ENCODE measurements at places on chromosomes 7 and 10. TPM values are rescaled to one million over a fixed set of nuclear protein-coding genes. Genes with fewer than 3 reads are reported as not detected.

- DNase-seq, result no peak
Measured at GRCh38 chr10:122780391-122780790, 65.3 kb downstream of the CUZD1 start.

Gene CLCN1
- polyA plus RNA-seq, result 2.6 TPM

GRCh38 chr7:2162959-2163358 is 69.8 kb downstream of the MAD1L1 start:
- no peak for DNase-seq

GRCh38 chr7:17227766-17228490 is 70.5 kb upstream of the AHR start:
- no peak for DNase-seq

Gene LAMB1
- polyA plus RNA-seq, result 406 TPM

DNA sequence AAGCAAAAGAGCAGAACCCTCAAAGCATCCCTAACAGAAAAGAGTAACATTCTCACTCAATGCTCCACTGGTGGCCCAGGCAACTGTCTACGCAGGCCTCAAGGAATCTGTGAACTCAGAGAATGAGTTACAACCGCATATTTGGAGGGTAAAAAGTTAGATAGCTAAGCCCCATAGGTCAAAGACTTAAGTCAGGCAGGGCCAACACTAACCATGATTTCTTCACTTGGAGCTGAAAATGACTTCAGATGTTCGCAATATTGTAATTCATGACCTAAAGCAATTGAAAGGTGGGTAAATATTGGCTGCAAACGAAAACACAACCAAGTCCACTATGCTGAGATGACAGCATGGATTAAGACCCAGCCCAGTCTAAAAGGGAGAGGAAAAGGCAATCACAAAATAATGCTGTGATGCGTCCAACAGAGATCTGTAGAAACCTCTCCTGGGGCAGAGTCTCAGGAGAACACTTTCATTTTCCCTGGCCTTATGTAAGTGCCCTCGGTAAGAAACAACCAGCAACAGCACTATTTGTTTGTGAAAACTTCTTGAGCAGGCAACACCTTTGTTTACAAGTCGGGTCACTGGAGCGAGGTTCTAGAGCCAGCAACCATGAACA is 176.5 kb downstream of the TNS3 start:
- DNase-seq, result no peak

Gene SH3PXD2A
- 72.7 TPM for polyA plus RNA-seq

DNA sequence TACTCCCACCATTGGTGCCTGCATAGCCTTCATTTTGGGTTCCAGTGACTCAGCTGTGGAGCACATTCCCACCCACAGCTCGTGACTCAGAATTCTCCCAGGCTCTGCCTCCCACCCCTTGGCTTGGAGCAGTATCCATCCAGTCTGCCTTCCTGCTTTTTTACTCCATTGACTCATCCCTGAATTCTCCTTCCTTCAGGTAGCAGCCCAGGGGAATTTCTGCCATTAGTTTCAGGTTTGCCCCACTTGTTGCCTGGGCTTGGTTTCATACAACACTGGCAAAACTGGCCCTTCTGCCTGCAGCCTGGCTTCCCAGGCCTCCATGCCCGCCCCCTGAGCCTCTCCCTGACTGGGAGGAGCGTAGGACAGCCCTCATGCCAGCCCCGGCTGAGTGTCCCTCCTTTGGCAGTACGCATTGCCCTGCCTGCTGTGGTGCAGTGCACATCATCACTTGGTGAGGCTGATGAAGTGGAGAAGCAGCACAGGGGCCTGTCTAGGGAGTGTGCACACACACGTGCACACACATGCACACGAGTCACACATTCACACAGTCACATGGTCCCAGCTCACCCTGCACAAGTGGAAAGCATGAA is 55.0 kb downstream of the SNX10 start:
- no peak for DNase-seq

Gene C10orf71
- 36.6 TPM for polyA plus RNA-seq

Gene USP54
- 17.6 TPM for polyA plus RNA-seq

Gene ZNF277
- 25.4 TPM for polyA plus RNA-seq

DNA sequence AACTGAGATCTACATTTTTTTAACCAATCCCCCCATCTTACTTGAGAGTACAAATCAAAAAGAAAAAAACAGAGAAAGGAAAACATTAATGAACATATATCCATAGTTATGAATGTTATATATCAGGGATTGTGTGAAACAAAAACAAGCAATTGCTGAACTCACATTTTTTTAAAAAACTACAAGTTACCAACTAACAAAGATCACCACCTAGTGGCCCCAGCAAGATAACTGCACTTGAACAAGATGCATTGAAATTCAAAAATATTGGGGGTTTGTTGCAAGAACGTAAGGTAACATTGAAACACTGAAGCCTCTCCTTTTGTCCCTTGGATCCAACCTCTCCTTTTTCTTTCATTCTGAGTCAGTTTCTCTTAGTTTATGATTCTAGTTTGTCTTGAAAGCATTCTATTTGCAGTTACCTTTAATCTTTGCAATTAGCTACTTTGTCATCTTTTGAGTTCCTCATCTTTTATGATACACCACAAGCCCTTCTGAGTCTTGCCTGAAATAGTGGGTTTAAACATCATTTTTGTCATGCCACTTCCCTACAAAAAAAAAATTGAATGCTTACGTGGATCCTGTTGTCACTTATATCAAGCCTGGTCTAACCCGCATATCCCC is 87.3 kb upstream of the TES start:
- DNase-seq, result peak; percentile 16

- DNase-seq, result peak; percentile 17
Measured at GRCh38 chr10:104406715-104407650, 53.4 kb downstream of the CFAP58 start.
